ENCODE measurements at places on chromosomes 13 and 19. TPM values are rescaled to one million over a fixed set of nuclear protein-coding genes. Genes with fewer than 3 reads are reported as not detected.

DNA sequence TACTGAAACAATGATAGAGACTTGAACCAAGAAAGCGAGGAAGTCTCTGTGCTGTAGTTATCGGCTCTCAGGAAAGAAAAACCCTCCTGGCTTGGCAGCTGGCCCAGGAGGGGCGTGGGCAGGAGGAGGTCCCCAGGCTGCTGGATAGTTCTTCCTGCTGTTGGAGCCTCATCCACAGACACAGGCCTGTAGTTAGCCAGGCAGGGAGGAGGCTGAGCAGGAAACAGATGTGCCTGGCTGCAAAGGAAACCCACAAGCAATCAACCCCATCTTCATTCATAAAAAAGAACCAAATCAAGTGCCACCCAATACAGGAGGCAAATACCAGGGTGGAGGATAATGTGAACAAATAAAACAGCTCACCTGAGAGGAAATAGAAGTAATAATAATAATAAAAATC, 86.2 kb downstream of the IRS2 start:
- DNase-seq: no peak

- no peak for DNase-seq
Measured at GRCh38 chr13:109209526-109209925, 576.9 kb downstream of the IRS2 start.

- no peak for DNase-seq
Measured at GRCh38 chr19:28542394-28543243, 670.3 kb downstream of the UQCRFS1 start.

DNA sequence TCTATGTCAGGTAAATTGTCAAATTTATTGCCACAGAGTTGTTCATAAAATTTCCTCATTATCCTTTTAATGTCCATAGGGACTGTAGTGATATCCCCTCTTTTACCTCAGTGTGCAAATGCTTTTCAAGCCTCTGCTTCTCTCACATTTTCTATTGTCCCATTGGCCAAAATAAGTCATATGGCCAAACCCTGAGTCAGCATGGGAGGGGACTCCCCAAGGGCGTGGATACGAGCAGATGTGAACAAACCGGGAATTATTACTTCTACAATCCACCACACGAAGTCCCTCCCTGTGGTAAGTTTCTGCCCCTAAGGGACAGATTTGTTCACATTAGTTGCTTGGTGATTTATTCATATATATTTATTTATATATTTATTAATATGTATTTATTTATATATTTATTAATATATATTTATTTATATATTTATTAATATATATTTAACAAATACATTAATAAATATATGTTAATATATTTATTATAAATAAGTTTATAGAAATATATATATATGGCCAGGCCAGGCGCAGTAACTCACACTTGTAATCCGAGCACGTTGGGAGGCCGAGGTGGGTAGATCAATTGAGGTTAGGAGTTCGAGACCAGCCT, 20.1 kb upstream of the CAMSAP3 start:
- DNase-seq: no peak

DNA sequence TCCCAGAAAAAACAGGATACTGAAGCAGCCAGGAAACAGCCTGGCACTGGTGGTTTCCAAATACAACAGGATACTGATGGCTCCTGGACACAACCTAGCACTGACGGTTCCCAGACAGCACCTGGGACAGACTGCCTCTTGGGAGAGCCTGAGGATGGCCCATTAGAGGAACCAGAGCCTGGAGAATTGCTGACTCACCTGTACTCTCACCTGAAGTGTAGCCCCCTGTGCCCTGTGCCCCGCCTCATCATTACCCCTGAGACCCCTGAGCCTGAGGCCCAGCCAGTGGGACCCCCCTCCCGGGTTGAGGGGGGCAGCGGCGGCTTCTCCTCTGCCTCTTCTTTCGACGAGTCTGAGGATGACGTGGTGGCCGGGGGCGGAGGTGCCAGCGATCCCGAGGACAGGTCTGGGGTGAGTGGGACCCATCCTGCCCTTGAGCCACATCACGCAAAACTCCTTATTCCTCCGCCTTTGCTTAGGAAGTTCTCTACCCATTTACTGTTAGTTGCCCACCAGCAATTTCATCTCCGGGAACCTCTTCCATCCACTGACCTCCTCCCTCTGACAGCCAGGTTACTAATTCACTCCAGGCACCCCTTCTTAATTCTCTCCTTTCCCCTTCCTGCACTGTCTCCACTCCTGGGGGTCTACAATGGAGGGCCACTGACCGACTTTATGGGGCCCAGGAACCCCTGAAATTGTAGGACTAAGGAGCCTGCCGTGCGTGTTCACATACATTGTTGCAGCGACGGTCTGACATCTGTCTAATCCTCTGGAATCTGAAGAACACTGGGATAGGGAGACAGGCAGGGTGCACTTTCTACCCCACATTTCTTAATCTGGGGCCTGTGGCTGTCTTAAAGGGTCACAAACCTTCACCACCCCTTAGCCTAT, 1.2 kb downstream of the ITPKC start:
- DNase-seq: no peak

GRCh38 chr19:30338878-30339623, 33.1 kb upstream of the ZNF536 start:
- no peak for DNase-seq

DNA sequence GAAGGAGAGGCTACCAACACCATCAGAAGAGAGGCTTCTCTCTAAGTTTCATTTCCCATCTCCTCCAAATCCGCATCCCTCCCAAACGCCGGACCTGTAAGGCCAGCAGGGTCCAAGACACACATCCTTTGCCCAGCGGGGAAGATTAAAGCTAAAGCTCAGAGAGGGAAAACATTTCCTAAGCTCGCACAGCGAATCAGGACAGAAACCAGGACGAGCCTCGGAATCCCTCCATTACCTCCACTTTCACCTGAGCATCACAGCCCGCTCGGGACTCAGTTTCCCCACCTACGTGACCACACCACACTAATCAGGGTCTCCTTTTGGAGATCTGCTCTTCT, 711 bp upstream of the FOSB start:
- DNase-seq: no peak

- no peak for DNase-seq
Measured at GRCh38 chr19:33254245-33254824, 28.7 kb upstream of the SLC7A10 start.

GRCh38 chr13:47170971-47171370, 274.1 kb upstream of the HTR2A start:
- DNase-seq: no peak

- DNase-seq: no peak
Measured at GRCh38 chr19:1884719-1885334, 469 bp downstream of the ABHD17A start.

- DNase-seq: no peak
Measured at GRCh38 chr13:48142436-48142835, 47.5 kb upstream of the MED4 start.

DNA sequence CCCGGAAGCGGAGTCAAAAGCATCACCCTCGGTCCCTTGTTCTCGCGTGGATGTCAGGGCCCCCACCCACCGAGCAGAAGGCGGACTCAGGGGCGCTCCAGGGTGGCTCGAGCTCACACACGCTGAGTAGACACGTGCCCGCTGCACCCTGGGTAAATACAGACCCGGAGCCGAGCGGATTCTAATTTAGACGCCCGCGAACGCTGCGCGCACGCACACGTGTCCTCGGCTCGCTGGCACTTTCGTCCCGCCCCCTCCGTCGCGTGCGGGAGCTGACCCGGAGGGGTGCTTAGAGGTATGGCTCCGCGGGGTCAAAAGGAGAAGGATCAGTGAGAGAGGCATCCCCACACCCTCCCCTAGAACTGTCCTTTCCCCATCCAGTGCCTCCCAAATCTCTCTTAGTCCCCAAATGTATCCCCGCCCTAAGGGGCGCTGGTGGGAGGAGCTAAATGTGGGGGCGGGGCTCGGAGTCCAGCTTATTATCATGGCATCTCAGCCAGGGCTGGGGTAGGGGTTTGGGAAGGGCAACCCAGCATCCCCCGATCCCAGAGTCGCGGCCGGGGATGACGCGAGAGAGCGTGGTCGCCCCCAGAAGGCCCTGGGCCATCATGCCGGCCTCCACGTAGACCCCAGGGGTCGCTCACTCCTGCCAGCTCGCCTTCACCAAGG, 451 bp upstream of the ICAM5 start:
- no peak for DNase-seq

Gene NLRP5
- total RNA-seq: not detected

Gene CEACAM5
- total RNA-seq: not detected

Gene CYP4F2
- total RNA-seq: not detected

Gene FUT1
- total RNA-seq: 7.1 TPM

Gene PRRG2
- total RNA-seq: 0.79 TPM

Gene SLC25A41
- not detected for total RNA-seq

Gene ZNF677
- total RNA-seq: 11.9 TPM

All from omental fat pad (tissue), 4 donors.